ENCODE measurements at places on chromosomes 1 and 21.

DNA sequence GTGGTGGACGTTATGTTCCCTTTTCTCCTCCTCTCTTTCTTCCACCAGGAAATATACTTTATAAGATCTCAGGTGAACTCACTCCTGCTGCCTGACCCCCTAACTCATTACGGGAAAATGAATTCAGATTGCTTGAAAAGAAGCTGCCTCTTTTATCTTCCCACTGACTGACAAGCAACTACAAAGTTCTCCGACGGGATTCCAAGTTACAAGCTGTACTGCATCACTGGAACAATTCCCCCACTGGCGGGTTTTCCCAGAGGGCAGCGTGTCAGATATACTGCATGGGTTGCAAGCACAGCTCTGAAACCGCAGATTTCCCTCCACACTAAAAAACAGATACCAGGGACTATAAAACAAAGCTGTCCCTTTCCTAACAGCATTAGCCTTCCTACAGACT lies 390.6 kb downstream of the KCTD3 start:
- no peak for DNase-seq

- no peak for DNase-seq
These were observed 66.1 kb downstream of the CD2 start for GRCh38 chr1:116820369-116820768.

GRCh38 chr21:20108976-20109540 lies 889.2 kb upstream of the NCAM2 start:
- DNase-seq: no peak

GRCh38 chr21:41820384-41821080 lies 53.7 kb upstream of the RIPK4 start:
- DNase-seq: no peak

- no peak for DNase-seq
These were observed 6.1 kb downstream of the AADACL4 start for GRCh38 chr1:12649971-12650421.
